Activated gamma-delta T cell treated with Interleukin-2 at 50 U/mL for 16 hours (primary cell): ENCODE measurements at places on chromosomes 12 and 14.

DNA sequence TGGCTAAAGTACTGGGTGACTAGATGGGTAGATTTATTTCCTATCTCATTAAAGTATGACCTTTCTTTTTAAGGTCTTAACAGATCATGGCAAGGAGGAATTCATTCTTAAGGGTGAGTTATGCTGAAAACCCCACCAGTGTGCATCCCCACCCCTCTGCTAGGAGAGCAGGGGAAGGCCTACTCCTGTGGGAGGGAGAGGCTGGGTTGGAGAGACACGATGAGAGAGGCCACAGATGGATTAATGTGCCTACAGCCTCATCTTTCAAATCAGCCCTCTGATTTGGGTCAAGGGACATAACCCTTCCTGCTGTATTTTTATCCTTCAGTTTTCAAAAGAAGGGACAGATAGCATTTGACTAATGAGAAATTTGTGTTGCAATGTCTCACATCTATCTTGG is 185.5 kb downstream of the SSPN start:
- no peak for DNase-seq

DNA sequence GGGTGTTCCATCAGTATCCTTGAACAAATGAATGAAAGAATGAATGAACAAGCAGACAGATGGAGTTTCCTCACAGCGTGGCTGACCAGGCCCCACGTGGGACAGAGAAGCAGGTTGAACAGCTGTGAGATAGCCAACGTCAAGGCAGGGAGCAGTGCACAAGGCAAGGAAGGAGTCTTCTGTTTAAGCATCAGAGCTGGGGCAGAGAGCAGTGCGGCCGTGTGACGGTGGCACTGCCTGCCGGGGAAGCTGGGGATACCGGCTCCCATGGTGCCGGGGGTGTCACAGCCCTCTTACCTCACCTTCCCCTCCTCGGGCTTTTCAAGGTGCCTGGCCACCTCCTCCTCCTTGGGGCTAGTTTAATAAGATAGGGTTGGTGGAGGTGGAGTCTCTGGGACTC is 73.2 kb upstream of the GPATCH2L start:
- DNase-seq, result no peak

GRCh38 chr12:45613296-45613695 is 116.2 kb upstream of the ARID2 start:
- no peak for DNase-seq

DNA sequence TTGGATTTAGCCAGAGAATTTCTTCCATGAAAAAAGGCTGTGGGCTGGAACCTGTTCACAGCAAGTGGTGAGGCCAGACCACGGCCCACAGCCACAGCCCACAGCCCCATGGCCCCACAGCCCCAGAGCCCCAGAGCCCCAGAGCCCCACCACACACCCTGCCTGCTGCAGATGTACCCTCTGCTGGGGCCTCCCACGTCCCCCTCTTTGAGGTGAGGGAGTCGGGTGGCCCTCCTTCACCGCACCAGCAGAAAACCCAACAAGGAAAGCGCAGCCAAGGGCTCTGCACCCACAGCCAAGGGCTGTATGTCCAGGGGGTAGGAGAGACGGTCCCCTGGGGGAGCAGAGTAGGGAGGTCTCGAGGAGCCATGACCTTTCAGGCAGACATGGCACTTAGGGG is 327.5 kb upstream of the DIO3 start:
- no peak for DNase-seq

GRCh38 chr14:92617581-92617980 is 104.0 kb downstream of the RIN3 start:
- no peak for DNase-seq

- DNase-seq, result no peak
Measured at GRCh38 chr12:29831173-29831572, 47.4 kb upstream of the TMTC1 start.

DNA sequence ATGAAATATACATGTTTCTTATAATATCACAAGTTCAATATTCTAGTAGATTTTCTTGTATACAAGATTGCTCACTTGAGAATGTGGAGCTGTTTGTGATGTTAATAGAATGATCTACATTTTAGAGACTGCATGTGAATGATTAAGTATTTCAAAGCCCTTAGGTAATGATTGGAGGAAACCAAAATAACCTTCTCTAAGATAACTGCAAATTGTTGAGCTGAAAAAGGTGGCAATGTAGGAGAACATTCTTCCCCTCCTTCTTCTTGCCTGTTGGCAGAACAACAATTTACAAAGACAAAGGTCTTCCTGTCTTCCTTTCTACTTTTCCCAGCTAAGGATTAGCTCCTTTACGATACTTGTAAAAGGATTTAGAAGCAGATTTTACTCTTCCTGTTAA is 2.0 kb upstream of the CLEC6A start:
- no peak for DNase-seq

GRCh38 chr14:36424478-36425102 is 95.4 kb downstream of the NKX2-1 start:
- DNase-seq, result no peak

DNA sequence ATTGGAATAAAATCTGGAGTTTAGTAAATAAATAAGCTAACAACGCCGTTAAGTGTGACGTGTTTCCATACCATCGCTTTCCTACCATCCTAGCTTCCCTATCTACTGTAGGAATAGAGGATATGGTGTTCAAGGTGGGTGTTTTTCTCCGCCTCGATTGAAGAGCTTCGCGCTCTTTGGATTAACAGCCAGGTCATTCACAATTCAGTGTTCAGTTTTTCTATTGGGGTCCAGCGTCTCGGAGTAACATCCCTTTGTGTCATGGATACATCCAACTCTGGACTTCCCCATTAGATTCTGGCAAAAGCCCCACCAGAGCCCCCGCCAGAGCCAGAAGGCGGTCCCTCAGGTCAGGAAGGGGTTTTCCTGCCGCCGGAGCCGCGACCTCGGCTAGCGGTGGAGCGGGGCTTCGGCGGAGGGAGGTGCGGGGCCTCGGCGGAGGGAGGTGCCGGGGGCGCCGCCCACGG is 1.2 kb upstream of the SRGAP1 start:
- DNase-seq, result no peak

- DNase-seq, result peak; percentile 49
Measured at GRCh38 chr12:109714141-109714912, 702 bp downstream of the FAM222A start.

- no peak for DNase-seq
Measured at GRCh38 chr12:101793401-101793800, 37.4 kb downstream of the GNPTAB start.

GRCh38 chr12:80815351-80815750 is 98.6 kb downstream of the MYF5 start:
- no peak for DNase-seq

- no peak for DNase-seq
Measured at GRCh38 chr14:65250162-65250495, 147.8 kb upstream of the MAX start.

GRCh38 chr12:47370421-47370820 is 290.7 kb upstream of the AMIGO2 start:
- DNase-seq, result no peak

- DNase-seq, result peak; percentile 20
Measured at GRCh38 chr12:114508529-114509129, 102.7 kb upstream of the TBX5 start.

GRCh38 chr12:110578694-110579534 is 4.2 kb downstream of the PPTC7 start:
- no peak for DNase-seq

DNA sequence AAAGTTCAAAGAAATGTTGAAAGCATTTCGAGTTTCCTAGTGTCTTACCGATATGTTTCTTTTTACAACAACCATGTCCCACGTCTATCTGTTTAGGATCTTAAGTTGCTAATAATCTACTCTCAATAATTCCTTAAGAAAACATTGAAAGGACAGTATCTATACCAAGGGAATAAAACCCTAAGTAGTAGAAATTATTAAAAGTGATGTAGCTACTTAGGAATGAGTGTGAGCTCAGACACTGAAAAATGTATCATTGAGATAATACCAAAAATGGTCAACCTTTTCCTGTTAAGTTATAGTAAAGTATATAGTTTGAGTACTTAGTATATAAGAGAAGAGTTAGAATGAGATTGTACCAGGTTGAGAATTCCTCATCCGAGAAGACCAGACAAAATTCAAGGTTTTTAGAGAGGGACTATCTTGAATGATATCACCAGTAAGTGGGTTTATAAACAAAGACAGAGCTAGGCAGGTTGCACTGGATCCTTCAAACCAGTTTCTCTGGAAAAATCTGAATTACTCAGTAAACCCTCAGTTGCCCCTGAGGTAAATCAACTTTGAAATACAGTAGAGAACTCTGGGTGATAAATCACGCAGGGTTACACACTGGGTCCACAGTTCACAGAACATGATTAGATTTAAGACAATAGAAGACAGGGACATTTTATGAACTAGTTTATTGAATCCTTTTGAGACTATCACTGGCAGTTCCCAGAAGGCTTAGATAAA is 96.8 kb downstream of the ERGIC2 start:
- no peak for DNase-seq
